ENCODE measurements at places on chromosomes 5 and 9.

DNA sequence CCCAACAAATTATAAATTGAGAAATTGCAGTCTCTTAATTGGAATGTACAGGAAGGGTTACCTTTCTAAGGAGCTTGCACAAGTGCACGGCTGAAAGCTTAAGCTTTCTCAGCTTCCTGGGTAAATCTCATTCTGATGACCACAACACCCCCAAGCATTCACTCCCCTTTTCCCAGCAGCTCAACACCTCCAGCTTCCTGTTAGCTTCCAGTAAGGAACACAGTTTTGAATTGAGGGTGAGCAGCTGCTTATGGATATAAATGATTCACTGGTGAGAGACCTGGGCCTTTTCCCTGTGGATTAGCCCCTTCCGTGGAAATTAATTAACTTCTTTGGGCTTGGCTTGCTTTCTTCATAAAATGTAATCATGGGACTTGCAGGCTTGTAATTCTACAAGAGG is 101.2 kb downstream of the SLC28A3 start:
- no peak for DNase-seq

DNA sequence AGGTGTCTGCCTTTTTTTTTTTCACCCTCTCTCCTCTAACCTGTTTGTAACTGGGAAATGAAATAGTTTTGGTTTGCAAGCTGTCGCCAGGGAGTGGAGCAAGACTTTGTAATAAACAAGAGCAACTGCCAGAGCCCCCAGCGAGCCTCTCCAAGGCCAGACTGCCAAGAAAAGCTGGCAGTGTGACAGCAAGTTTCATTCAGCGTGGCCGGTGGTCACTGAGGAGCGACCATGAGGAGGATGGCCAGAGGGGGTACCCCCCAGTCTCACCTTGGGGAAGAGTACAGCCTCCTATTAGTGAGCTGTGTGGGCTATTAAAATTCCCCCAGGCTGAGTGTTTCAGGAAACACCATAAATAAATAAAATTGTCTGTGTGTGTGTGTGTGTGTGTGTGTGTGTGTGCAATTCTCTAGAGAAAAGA is 49.9 kb downstream of the ZFAND5 start:
- no peak for DNase-seq

- no peak for DNase-seq
Observed at GRCh38 chr5:140325486-140325885, 20.9 kb downstream of the HBEGF start.

GRCh38 chr5:76414788-76415187 is 11.7 kb downstream of the IQGAP2 start:
- DNase-seq = no peak

DNA sequence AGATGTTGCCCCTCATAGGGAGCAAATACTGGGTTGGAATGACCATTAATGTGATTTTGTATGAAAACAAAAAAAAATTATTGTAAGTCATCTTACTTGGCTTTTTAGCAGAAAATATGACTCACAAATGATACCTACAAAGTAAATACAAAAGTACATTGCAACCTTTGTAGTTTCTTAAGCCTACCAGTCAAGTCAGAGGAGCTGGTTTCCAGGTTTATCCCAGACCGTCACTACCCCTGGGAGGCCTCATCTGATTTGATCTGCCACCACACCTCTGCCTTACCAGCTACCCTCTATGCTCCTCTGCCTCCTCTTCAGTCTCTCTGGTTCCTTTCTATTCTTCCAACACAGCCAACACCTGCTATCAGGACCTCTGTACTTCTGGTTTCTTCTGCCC is 349.9 kb upstream of the CCNH start:
- no peak for DNase-seq

DNA sequence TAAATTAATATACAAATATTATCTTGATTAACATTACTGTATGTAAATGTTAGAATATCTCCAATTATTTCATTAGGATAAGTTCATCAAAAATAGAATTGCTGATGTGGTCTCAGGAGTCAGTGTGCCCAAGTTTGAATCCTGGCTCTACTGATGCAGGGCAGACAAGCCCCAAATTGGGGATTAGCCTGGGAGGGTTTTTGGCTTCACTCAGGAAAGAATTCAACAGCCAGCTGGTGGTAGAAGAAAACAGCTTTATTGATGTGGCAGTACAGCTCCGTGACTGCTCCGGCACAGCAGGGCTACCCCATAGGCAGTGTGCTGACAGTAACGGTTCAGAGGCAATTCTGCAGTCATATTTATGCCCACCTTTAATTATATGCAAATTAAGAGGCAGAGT is 32.5 kb downstream of the COL27A1 start:
- DNase-seq = no peak

DNA sequence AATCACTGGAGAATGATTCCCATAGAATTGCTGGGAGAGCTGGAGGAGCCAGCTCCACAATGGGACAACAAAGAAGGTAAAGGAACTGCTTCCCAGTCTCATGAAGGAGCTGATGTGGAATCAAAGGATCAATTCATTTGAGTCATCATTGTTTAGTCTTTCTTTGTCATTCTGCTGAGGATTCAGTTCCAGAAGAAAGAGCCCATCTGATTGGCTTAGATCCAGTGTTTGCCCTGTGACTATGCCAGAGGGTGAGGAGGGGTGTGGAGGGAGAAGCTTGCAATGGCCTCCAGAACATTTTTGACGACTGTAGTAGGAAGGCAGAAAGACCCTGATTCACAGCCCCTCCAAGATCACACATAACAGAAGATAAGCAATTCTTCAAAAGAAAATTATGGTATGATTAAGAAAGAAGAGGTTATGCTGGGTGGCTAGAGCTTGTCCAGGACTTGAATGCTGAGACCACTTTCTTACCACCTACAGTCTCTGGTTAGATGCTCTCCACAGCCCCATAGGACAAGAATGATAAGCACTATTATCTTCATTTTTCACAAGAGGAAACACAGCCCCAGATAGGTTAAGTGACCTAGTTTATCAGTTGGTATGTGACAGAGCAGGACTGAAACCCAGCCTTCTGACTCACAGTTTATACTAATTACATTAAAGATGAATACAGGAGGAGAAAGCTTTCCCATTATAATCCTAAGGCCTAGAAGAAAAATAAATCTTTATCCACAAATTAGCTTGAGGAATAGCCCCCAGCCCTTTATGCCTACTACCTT is 363.1 kb downstream of the PRELID2 start:
- no peak for DNase-seq

DNA sequence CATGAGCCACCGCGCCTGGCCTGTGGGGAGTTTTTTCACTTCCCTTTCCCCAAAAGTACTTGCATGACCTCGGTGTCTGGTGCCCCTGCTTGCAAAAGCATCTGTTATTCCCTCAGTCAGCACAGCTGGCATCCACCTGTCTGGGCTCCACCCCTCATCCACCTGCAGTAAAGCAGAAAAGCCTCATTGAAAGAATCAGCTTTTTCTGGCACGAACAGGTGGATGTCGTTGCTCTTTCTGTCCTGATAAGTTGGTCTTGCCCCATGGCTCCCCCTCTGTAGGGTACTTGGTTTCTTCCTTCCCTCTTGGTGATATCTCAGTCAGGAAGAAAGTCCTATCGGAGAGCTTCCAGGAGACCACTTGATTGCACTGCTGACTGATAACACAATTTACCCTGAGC is 37.4 kb downstream of the WWC1 start:
- DNase-seq = no peak

DNA sequence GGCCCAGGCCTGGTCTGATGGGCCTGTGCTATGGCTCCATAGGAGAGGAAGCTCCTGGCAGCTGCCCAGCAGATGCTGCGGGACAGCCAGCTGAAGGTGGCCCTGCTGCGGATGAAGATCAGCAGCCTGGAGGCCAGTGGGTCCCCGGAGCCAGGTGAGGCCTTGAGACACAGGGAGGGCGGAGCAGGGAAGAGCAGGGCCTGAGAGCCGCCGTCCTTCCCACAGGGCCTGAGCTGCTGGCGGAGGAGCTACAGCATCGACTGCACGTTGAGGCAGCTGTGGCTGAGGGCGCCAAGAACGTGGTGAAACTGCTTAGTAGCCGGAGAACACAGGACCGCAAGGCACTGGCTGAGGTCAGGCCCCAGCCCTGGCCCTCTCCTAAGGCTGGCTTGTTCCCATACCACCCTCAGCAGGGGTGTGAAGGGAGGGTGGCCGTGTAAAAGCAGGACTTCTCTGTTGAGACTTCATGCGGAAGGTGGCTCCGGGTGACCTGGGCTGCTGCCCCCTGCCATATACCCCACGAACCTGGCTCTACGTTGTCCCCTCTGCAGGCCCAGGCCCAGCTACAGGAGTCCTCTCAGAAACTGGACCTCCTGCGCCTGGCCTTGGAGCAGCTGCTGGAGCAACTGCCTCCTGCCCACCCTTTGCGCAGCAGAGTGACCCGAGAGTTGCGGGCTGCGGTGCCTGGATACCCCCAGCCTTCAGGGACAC is 4.5 kb downstream of the PKN3 start:
- no peak for DNase-seq

DNA sequence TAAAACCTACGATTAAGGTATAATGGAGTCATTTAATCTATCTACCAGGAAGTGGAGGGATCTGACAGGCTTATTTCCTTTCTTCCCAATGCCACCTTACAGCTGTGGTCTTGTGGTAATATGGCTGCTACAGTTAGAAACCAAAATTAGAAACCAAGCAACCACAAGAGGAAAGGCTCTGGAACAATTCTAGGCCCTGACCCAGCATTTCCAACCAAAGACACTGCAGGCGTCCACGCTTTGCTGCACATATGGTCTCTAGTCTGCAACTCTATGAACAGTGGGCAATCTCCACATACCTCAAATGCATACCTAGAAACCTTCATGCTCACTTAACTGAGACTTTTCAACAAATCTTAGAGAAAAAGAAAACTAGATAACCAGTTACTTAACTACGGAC is 339.1 kb downstream of the NFIB start:
- no peak for DNase-seq

- no peak for DNase-seq
Observed at GRCh38 chr5:30438785-30439184, 754.7 kb upstream of the CDH6 start.

GRCh38 chr5:148805326-148806290 is 20.8 kb upstream of the ADRB2 start:
- no peak for DNase-seq

DNA sequence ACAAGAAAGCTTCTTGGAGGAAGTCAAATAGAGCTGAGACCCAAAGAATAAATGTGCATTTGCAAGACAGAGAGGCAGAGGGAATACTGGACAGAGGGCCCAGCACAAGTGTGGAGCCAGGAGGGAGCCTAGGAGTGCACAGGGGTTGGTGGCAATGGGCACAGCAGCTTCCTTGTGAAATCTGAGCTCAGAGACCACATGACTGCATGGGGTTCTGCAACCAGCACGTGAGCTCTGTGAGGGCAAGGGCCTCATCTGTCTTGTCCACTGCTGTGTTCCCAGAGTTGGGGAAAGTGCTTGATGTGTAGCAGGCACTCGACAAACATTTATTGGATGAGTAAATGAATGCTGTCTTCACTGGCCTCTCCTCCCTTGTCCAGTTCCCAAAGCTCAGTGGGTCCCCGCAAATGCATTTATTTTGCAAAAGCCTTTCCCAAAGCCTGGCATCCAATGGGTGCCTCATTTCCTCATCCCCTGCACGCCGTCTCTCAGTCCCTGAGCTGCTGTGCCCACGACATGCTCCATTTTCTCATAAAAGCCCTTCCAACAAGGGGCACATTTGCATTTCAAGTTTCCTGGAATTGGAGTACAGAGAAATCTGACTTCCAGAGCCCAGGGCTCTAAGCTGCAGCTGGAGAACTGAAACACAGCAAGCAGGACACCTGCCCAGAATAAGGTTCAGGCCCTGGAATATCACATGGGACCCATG is 58.5 kb downstream of the KCNIP1 start:
- DNase-seq = no peak

GRCh38 chr5:139906661-139907060 is 111.1 kb downstream of the PSD2 start:
- no peak for DNase-seq

DNA sequence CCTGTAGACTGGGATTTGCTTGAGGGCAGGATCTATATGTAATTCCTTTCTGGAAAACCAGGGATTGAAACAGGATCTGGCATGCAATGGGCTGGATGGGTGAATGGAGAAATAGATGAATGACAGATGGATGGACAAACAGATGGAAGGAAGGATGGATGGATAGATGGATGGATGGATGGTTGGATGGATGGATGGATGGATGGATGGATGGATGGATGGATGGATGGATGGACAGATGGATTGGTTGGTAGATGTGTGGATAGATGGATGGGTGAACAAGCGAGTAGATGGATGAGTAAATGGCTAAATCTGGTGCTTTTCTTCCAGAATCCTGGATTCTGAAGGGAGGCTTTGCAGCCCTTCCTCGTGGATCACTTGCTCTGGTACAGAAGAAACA is 162.5 kb upstream of the SMIM23 start:
- no peak for DNase-seq

DNA sequence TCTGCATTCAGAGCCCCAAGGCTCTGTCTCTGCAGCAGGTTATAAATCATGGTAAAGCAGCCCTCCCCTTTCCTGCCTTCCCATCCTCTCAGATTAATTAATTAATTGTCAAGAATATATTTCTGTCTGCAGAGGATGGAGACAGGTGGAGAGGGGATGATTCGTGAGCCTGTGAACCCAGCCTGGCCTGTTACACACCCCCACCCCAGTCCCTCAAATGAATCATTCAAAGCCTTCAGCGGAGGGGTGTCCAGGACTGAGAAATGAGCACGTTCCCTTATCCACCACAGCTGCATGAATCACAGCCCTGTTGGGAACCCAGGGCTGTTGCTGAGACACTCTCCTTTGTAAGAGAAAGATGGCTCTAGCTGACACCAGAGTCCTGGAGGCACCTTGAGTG is 56.0 kb downstream of the NIPAL4 start:
- no peak for DNase-seq

DNA sequence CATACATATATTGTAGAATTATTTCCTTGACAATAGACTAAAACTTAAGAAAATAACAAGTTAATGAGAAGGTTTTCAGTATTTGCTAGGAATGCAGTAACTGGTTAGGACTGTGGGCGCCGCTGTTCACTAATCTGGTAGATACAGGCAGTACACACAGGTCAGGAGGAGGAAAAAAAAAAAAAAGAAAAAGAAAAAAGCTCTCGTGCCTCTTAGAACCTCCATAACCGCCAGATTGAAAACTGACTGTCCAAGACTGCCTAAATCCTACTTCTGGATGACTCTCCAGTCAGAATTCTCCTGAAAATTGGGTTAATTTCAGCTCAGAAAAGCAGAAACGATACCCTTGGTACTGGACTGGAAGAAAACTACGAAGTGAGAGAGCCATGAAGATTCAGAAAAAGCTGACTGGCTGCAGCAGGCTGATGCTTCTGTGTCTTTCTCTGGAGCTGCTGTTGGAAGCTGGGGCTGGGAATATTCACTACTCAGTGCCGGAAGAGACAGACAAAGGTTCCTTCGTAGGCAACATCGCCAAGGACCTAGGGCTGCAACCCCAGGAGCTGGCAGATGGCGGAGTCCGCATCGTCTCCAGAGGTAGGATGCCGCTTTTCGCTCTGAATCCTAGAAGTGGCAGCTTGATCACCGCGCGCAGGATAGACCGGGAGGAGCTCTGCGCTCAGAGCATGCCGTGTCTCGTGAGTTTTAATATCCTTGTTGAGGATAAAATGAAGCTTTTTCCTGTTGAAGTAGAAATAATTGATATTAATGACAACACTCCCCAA is at the start of gene PCDHGA1:
TSS of gene PCDHGA1 (plus strand) at position 216 of the 782 bp plus-strand sequence.
- DNase-seq = no peak

- DNase-seq = no peak
Observed at GRCh38 chr5:102931085-102931725, 176.1 kb downstream of the PAM start.
